GM04504 (cell line): ENCODE measurements at places on chromosomes 6 and 20.

DNA sequence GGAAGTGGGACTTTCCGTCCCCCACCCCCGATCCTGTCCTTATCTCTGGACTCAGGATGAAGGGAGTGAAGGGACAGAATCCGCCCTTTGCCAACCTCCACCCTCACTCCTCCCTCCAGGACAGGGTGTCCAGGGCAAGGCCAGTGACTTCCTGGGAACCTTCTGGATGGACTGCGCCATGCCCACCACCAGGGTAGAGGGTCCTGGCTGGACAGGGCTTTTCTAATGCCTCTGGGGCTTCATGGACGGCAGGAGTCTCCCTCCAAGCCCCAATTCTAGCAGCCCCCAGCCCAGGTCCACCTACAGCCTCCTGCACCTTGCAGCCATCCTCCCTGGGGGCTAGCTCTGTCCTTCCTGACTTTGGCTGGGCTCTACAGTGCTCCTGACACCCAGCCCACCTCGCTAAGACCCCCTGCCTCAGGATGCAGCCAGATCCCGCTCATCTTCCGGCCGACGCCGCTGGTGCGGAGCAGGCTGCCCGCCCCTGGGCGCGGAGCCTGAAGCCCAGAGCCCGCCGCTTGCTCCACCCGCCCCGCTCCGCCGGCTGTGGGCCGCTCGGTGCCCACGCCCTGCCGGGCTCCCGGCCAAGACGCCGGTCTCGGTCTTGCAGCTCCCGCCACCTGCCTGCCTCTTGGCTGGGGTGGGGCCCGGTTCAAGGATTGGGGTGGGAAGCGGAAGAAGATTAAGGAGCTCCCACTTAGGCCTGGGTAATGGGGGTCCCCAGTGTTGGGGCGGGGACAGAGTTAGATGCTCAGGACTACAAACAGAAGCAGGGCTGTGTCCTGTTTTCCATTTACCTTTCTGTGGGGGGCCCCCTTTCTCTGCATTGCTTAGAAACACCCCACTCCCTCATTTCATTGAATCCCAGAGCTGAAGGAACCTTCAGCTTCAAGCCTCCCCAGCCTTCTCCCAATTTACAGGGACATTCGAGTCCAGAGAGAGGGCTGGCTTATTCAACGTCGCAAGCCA lies 72.8 kb downstream of the MDGA1 start:
- no peak for DNase-seq

GRCh38 chr6:45567879-45568278 lies 190.1 kb upstream of the SUPT3H start:
- no peak for DNase-seq

DNA sequence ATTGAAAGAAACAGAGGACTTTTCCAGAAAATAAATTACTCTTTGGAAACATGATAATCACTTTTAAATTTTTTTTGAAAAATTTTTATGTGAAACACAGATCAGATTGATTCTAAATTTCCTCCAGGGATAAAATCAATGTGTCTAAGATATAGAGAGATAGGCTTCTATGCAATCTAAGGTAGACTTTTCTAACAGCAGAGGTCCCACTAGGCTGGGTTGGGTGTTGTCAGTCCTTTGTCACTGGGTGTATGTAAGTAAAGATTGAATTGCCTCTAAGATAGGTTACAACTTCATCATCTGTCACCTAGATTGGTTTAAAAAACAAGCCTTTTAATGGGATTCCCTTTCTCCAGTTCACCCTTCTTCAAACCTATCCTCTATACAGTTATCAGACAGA lies 449.9 kb downstream of the DHX35 start:
- no peak for DNase-seq

DNA sequence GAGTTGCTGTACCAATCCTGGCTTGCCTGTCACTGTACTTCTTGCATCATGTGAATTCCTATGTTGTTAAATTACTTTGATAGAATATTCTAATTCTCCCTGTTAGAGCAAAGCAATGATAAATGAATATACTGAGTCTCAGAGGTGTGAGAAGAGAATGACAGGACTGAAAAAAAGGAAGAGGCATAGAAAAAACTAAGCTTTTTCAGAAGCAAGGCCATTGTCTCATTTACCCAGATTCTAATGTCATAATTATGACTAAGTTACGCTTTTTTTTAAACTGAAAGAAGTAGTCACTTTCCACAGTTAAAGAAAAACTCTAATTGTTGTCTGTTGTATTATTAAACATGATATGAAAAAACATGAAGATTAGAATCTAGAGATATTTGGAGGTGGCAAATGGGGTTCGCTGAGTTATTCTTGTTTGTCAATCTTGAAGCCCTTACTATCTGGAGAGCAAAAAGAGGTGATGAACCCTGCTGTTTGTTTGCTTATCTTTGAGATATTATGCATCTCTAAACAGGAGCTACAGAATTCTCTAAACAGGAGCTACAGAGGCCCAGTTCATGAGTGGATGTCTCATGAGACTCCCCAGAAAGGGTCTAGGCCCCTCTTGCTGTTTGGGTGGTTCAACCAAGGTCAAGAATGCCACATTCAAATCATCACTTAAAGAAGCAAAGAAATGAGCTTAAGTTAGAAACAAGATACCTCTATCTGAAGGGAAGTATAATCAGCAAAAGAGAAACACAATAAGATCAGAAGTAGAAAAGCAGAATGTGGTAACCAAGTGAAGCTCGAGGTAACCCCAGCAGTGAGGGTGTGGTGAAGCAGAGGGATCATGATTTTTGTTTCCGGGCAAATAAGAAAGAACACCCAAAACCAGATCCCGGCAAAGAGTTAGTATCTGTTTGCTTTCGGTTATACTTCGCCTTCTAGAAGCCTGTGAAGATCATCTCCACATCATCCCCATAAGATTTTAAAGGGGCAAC lies 33.3 kb upstream of the THEMIS start:
- no peak for DNase-seq

- no peak for DNase-seq
Observed at GRCh38 chr6:115902436-115902835, 158.3 kb downstream of the FRK start.

DNA sequence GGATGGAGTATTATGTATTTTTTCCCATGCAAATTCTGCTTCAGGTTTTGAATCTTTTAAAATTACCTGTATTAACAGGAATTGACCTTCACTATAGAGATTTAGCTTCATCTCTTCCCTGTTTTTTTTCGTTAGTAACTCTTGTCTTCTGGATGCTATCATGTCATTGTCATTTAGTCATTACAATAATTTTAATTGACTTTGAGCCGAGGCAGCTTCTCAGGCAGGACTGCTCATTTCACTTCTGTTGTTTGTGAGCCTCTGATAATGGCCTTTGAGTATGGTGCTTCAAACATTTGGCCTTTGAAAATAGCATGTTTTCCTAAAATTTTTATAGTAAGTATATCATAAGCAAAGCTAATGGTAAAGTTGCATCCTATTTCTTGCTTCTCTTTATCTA lies 375.1 kb upstream of the MMS22L start:
- no peak for DNase-seq

- no peak for DNase-seq
Observed at GRCh38 chr6:35077713-35078105, 63.4 kb downstream of the TCP11 start.

DNA sequence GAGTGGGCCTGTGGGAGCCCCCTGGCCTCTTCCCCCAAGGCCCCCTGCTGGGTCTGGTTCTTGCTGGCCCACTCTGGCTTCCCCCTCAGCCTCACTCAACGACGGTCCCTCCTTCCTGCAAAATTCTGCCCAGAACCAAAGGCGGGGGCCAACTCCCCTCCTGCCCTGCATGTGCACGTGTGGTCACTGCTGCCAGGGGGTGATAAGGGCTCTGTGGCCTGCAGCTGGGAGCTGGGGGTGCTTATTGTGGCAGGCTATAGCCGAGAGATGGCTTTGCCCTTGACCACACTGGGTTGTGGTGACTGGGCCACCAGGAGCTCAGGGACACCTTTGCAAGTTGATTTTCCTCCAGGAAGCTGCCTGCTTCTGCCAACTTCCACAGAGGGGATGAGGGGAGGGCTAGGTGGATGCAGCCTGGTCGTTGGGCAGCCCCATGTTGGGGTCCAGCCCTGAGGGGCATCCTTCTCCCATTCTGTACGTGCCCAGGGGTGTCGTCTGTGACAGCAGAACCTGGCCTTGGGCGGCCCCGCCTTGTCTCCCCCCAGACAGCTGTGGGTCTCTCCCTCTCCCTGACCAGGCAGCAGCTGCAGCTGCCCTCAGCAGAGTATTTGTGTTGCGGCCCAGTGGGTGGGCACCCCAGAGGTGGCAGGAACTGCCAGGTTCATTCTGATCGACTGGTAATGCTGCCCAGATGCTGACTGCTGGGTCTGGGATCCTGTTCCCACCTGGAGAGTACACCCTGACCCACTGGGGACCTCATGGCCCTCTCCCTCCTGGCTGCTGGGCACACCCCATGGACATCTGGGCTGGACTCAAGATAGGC lies 5.6 kb downstream of the TCEA2 start:
- no peak for DNase-seq

DNA sequence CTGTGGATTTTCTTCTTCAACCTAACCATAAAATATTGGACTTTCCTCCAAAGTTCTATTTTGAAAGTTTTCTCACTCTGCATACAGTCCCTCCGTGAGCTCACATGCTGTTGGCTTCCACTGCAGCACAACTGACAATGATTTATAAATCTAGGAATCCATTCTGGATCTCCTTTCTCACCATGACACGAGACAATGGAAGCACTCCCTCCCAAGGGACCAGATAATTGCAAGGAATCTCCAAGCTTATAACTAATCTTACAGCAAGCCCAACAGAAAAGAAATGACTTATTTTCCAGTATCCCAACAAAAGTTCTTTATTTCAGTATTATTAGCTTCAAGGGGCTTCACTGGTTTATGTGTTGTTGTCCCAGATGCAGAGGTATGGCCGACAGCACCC lies 729.0 kb downstream of the RFPL4B start:
- no peak for DNase-seq

DNA sequence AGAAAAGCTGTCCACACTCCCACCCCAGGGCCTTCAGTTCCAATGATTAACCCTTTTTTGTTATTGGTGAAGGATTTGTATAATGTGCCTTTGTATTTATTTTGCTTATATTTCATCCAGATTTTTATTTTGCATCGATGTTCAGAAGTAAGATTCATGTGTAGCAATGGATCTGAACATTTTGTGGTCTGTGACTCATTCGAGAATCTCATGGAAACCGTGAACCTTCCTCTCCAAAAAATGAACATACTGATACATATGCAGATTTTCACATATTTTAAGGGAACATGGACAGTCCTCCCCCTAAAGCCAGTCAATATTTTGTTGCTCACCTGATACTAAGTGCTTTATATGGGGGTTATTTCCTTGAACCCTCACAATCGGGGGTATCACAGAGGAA lies 421.8 kb upstream of the SOX4 start:
- no peak for DNase-seq

GRCh38 chr6:75526502-75527127 lies 33.0 kb upstream of the FILIP1 start:
- DNase-seq: peak; percentile 34

DNA sequence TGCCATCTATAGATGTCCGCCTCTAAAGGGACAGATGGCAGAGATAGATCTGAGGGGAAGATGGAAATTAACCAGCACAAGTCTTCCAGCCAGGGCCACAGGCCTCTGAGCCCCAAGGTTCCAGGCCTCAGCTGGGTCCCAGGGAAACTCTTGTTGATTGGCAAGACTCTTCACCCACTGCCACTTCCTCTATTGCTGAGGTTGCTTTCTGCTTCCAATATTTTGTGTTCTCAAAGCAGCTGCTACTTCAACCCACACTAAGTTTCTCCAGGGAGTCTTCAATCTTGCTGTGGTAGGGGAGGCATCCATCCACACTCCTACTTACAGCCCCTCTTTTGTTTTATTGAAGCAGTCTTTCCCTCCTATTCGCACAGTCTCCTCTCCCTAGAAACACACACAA lies 36.4 kb upstream of the SASH1 start:
- no peak for DNase-seq

DNA sequence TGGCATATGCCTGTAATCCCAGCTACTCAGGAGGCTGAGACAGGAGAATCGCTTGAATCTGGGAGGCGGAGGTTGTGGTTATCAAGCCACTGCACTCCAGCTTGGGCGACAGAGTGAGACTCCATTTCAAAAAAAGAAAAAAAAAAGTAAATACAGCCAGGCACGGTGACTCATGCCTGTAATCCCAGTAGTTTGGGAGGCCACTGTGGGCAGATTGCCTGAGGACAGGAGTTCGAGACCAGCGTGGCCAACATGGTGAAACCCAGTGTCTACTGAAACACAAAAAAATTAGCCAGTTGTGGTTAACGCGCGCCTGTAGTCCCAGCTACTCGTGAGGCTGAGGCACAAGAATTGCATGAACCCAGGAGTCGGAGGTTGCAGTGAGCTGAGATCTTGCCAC lies 1.5 kb upstream of the NINL start:
- no peak for DNase-seq

- no peak for DNase-seq
Observed at GRCh38 chr20:63699466-63700198, 3.2 kb downstream of the TNFRSF6B start.

DNA sequence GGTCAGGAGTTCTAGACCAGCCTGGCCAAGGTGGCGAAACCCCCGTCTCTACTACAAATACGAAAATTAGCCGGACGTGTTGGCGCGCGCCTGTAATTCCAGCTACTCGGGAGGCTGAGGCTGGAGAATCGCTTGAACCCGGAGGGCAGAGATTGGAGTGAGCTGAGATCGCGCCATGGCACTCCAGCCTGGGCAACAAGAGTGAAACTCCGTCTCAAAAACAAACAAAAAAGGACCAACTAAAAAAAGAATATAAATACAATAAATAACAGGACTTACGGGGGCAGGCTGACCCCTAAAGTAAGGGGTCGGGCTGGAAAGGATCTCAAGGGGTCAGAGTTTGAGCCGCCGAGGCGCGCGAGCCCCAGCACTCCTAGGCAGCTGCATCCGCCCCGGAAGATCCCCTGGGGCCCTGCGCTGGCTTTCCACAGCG lies 509 bp upstream of the TPD52L2 start:
- no peak for DNase-seq

- no peak for DNase-seq
Observed at GRCh38 chr6:51477711-51478311, 609.6 kb downstream of the PKHD1 start.

DNA sequence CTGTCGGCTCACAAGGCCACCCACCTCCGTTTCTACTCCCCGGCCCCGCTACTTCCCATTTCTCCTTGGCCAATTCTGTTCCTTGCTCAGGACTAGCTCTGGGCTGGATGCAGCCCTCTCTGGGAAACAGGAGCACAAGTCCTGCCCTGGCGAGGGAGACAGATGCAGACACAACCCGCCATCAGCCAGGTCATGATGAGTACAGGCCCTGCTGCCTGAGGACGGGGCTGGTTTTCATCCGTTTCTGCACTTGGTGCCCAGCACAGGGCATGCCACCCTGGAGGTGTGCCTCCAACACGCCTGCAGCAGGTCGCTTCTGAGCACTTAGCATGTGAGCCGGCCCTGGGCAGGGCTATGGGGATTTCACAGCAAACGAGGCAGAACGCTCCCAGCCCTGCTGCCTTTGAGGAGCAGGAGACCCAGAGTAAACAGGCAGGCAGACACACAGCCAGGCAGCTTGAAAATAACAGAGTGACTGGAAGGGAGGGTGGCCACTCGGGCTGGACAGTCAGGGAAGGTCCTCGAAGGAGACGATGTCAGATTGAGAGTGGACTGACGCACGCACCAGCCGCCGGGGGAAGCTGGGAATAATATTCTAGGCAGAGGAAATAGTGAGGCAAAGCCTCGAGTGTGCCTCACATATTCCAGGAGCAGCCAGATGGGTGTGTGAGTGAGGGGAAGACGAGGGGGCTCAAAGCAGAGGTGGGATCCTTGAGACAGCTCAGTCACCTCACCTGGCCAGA lies 21.2 kb upstream of the VSTM2L start:
- DNase-seq: no peak
